NCI-H146 (cell line): ENCODE measurements at places on chromosomes 1 and 21.

- DNase-seq, result no peak
These were observed 202.3 kb downstream of the TNR start for GRCh38 chr1:175540896-175541645.

- no peak for DNase-seq
These were observed 444.0 kb downstream of the PTPRC start for GRCh38 chr1:199082778-199083389.

DNA sequence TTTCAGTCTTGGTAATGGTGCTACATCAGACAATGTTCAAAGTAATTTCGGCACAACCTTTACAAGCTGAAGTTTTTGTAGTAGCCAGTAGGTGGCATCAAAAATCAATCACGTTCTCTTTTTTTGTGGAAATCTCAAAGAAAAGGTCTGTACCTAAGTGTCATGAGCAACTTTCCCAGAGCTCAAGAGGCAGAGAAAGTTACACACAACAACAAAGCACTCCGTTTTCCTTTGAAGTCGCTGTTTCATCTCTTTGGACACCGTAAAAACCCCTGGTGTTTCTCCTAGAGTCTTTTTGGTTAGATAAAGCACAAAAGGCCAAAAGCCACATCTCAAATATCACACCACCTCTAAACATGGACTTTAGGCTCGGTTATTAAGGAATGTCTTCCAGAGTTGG is 131.6 kb downstream of the LHX8 start:
- peak; percentile 41 for DNase-seq

DNA sequence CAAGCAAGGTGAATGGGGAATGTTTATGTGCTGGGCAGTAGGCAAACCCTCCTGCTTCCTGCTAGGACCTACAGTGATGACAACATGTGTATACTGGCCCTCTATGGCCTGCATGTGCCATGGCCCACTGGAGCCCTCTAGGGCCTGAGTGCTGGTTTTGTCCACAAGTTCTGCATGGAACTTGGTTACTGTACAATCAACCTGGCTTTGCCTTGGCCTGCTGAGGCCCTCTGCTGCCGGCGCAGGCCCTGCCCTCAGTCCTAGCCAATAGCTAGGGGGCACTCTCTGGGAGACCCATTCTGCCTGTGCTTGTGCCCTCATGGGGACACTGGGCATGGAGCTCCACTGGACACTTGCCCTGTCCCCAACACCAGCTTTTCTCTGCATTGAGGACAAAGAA is 138.6 kb upstream of the NGF start:
- no peak for DNase-seq

- DNase-seq, result no peak
These were observed 1.8 kb upstream of the DUSP12 start for GRCh38 chr1:161747801-161748200.

DNA sequence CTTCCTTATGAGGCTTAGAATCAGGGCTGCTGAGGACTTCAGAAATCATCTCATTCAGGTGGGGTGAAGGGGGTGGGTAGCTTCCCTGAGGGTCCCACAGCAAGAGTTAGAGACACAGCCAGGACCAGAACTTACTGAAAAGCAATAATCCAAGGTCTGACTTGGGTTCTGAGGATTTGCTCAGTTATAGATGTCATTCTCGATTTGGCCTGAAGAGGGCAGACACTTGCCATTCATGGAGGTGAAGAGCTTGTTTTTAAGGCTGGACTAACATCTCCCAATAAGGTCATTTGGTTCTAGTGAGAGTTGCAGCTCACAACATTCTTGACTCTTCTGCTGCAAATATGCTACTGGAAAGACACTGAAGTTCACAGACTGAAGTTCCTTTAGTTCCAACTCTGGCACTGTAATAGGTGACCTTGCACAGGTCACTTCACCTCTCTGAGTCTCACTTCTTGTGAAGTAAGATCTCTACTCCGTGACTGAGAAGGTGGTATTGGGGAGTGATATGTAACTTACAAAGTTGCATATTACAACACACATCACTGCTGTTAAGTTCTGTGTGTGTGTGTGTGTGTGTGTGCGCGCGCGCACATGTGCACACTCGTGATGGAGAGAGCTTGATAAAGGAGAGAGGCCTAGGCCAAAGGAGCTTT is 69.8 kb upstream of the DIRAS3 start:
- peak; percentile 64 for DNase-seq

GRCh38 chr1:27634985-27635367 is at the start of gene FGR:
TSS of gene FGR (minus strand) at chr1:27635185. CDS start at chr1:27623916, 11,269 bp downstream.
- no peak for DNase-seq

GRCh38 chr1:114979278-114979891 is 50.2 kb upstream of the TSHB start:
- peak; percentile 29 for DNase-seq

- no peak for DNase-seq
These were observed 10.7 kb upstream of the XKR8 start for GRCh38 chr1:27949027-27949426.

DNA sequence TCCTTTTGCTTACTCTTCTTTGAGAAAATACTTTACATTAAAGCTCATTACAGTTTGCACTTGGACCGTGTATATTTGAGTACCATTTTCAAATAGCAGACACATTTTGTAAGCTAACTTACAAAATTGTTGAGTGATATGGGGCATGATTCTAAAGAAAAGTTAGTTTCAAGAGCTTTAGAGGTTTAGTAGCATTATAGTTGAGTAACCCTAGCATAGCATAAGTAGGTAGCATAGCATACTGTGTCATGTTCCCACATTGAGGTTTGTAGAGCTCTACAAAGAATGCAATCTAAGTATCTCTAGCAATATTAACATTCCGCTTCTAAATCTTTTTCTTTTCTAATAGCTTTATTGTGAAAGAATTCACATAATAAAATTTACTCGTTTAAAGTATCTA is 92.0 kb downstream of the ITSN1 start:
- no peak for DNase-seq

- DNase-seq, result no peak
These were observed 6.7 kb upstream of the ARF1 start for GRCh38 chr1:228075801-228076271.

DNA sequence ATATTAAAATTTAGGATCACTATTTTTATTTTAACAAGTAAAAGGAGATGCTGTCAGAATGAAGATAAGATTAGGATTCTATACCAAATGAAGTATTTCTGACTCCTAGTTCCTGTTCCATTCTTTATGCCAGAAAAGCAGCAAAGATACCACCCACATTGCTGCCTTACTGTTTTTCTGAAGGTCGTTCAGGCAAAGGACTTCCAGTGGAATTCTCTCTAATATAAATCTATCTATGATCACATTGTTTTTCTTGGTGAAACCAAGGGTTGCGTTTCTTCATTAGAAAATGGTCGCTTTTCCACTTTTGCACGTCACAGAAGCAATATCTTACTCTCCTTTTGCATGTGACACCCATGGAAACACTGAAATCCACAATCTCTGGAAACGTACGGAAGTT is 594.8 kb upstream of the ADGRL2 start:
- no peak for DNase-seq

GRCh38 chr21:44785620-44786335 is 15.8 kb downstream of the UBE2G2 start:
- peak; percentile 66 for DNase-seq

GRCh38 chr1:201023517-201023902 is at the start of gene KIF21B:
TSS of gene KIF21B (minus strand) at chr1:201023714. CDS start at chr1:201023383, 331 bp downstream.
- DNase-seq, result peak; percentile 91

DNA sequence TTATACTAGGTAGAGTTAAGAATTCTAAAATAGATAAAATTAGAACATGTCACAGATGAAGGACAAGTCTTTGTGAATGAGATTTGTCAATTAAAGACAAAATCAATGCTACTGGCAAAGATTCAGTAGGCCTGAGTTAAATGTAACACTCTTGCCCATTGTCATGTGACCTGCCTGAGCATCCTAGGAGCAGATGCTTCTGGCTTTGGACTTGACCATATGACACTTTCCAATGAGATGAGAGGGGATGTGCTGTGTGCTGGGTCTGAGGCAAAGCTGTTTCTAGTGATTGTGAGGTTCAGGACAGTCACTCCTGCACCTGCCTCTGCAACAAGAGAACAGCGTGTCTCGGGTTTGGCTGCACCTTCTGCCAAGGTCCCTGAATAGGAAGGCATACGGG is 144.9 kb downstream of the HIVEP3 start:
- no peak for DNase-seq

GRCh38 chr1:48757363-48757762 is 19.3 kb downstream of the BEND5 start:
- no peak for DNase-seq

DNA sequence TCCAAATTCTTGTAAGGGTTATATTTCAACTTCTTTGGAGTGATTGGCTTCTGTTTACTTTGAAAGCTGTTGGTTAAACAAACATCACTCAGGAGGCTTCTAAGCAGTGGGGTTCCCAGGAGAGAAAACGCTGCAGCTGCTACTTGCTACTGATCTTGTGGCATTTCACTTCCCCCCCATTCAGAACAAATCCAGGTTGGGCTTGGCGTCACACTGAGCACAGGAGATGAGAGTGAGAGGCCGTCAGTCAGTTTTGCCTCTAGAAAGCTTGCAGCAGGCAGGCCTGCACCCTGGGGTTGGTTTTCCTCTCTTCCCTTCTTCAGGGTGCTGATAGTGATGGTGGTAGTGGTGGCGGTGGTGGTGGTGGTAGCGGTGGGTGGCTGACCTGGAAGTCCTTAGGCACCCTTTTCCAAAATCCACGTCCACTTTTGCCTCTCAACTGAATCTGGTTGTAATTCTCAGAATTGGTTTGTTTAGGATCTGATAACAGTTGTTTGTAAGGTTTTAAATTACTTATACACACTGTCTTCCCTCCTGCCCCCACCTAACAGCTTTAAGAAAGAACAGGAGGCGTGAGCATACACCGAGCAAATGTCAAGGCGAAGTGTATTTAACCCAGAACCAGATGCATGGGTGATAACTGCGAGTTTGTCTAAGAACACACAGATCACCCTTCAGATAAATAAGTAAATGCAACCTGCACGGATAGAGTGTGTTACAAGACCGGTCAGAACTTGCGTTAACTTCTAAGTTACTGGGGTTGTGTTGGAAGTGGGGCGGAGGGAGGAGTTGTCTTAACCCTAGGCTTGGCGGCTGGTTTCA is 3.2 kb upstream of the PROX1 start:
- peak; percentile 84 for DNase-seq

GRCh38 chr1:9808459-9808858 is 15.3 kb downstream of the CLSTN1 start:
- no peak for DNase-seq

DNA sequence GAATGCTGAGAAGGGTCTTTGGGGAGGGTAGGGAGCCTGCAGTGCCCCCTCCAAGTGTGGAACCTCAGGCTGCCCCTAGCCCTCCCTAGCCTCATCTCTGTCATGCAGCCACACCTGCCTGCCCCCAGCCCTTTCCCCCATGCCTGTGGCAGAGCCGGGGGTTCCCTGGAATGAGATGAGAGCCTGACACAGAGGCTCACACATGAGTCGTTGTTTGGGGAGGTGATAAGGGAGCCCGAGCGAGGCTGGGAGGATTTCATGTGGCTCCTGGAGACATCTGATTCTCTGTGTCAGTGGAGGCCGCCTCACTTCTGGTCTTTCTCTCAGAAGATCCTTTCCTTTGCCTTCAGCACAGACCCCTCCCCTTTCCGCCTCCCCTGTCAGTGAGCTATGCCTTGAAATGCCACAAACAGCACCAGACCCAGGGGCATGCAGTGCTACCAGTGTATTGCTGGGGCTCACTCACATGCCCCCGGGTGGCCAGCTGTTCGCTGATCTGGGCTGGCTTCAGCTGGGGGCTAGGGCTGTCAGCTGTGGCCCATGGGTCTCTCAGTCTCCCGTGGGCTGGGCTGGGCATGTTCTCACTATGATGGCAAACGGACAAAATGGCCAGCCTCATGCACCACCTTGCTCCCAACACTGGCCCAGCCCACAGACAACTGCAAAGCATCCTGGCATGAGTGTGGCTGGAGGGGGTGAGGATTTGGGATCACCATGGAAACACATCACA is 102.6 kb downstream of the AJAP1 start:
- no peak for DNase-seq

- DNase-seq, result no peak
These were observed 25.9 kb downstream of the OPTC start for GRCh38 chr1:203519896-203520295.

DNA sequence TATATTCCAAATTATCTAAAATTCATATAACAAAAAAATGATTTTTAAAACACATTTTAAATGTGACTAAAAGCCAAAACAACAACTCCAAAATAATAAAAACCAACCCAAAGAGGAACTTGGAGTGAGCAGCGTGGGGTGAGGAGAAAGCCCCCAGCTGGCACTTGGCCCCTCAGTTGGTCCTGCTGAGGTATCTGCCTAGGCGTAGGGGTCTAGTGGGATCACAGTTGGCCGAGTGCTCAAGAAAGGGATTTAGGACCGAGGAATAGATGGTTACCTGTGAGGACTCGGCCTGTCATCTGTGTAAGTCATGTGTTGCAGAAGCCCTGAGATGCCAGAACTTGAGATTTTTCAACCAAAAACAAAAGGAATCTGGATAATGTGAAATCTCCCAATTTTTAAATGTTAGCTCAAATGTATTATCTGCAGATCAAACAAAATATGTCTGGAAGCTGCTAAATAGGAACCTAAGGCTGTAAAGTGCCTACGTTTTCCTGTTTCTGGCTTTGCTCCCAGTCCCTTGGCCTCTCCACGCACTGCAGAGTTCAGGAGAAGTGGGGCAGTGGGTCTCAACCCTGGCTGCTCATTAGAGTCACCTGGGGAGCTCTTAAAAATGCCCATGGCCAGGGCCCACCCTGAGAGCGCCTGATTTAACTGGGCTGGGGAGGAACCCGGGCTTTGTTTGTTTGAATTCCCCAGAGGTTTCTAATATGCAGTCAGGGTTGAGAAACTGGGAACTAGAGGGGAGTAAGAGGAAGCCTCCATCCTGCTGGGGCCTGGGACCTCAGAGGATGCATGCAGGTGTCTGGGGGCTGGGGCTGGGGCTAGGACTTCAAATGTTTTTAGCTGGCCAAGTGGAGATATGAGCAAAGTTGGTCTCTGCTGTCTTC is 38.5 kb upstream of the LDLRAP1 start:
- no peak for DNase-seq

GRCh38 chr1:86436041-86436440 is 12.1 kb downstream of the CLCA2 start:
- DNase-seq, result no peak

- peak; percentile 8 for DNase-seq
These were observed 774 bp upstream of the ABL2 start for GRCh38 chr1:179230251-179230650.

GRCh38 chr1:45644661-45645060 is 20.8 kb upstream of the CCDC17 start:
- no peak for DNase-seq

- peak; percentile 28 for DNase-seq
These were observed 1.1 kb upstream of the PHTF1 start for GRCh38 chr1:113760102-113761080.

DNA sequence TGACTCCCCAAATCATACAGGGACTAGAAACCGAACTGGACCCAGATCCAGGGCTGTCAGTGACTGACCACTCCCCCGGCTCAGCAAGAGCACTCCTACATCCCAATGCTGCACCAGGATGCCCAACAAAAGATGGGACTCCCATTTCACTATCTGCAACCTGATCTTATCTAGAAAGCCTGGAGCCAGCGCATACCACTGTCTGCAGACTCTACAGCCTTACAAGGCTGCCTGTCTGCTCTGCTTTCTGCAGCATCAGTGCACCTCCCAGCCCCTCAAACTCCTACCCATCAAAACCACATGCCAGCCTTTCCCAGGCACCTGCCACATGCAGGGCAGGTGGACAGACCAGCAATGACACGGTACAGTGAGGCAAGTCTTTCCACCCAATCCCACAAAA is 52.2 kb downstream of the SSBP3 start:
- no peak for DNase-seq
